BJ (cell line): ENCODE measurements at places on chromosomes 2 and 18.
A peak's percentile ranks its signal among the peaks of the same experiment; 100 is the strongest.

DNA sequence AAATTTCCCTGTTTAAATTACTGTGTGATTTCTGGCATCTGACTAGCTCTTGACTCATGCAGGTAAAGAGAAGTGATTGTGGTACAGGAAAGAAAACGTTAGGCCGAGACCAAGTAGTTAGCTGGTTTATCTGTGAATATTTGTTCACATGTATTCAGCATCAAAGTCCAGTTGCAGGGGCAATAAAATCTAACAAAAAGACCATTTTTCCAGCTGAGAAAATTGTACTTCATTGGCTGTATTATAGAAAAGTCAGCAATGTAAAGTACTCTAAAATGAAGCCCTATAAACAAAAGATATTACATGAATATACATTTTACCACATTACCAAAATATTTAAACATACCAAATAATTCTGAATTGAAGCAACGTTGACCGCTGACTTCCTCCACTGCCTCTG, 88.3 kb downstream of the NBAS start:
- DNase-seq, result no peak

- DNase-seq, result no peak
These were observed 4.5 kb upstream of the RBMS1 start for GRCh38 chr2:160498137-160498536.

- no peak for DNase-seq
These were observed 13.4 kb upstream of the NEMP2 start for GRCh38 chr2:190547886-190548285.

DNA sequence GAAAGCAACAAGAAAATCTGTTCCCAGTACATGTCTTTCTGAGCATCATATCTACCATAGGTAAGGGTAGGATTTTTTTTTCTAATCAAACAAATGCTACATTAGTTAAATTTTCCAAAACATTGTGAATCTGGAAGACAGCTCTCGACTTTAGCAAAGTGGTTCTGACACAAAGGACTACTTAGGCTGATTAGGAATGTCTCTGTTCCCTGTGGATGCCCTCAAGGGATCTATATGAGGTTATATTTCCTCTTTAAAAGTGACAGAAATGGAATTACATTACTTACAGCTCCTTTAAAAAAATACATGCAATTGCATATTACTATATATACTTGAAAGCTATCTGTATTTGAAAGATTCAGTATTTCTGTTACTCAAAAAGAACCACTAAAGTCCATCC, 15.4 kb downstream of the NYAP2 start:
- no peak for DNase-seq

DNA sequence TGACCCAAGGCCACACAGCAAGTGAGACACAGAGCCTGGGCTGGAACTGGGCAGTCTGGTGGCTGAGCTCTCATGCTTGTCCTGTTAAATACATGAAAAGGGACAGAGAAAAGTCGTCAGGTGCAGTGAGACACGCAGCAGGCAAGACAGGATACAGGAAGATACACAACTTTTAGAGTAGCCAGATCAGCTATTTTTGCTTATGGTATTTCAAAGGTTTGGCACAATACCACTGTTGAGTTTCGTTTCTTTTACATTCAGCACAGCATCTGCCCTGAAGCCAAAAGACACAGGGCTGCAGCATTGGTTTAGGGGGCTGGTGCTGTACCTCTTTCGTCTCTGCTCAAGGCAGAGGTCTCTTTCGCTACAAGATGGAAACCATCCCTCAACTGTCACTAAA, 14.0 kb downstream of the FHL2 start:
- no peak for DNase-seq

DNA sequence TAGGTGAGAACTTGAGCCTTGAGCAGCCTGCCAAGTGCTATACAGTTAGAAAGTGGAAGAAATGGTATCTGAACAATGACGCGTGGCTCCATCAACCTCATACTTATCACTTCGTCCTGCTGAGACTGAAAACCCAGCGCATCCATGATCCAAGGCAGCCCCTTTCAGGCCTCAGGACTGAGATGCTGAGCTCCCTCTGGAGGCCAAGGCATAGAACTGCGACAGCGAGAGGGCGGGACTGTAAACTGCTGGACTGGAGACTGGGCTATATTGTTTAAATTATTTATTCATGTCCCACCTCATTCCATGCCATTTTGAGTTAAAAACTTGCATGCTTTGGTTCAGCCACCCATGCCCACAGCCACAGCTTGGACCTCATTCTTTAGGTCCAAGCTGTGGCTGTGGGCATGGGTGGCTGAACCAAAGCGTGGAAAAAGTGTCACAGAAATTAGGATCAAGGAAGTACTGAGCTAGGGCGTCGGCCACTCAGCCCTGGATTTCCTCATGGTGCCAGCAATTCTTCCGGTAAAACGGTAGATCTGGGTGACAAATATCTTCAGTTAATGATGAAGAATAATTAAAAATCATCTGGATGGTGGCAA, 195.5 kb downstream of the L3MBTL4 start:
- DNase-seq, result no peak

GRCh38 chr18:80040515-80040914, 6.3 kb downstream of the RBFA start:
- no peak for DNase-seq

DNA sequence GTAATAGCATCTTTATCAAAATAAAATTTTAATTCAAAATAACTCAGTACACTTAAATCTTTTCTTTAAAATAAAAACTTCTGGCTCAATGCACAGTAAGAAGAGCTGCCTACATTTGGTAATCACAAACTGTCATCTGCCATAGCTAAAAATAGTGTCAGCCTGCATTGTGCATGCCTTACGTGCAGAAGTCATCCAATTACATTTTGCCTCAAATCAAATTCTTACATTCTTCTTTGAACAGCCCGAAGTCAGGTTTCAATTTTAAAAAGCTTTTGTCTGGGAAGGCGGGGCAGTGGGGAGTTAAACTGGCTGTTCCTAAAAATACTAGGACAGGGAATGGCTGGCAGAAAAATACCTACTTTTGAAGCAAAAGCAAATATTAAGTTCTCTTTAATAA, 51.1 kb downstream of the RTN4 start:
- DNase-seq, result peak; percentile 56

GRCh38 chr18:610214-610928, 13.6 kb downstream of the CLUL1 start:
- DNase-seq, result no peak

DNA sequence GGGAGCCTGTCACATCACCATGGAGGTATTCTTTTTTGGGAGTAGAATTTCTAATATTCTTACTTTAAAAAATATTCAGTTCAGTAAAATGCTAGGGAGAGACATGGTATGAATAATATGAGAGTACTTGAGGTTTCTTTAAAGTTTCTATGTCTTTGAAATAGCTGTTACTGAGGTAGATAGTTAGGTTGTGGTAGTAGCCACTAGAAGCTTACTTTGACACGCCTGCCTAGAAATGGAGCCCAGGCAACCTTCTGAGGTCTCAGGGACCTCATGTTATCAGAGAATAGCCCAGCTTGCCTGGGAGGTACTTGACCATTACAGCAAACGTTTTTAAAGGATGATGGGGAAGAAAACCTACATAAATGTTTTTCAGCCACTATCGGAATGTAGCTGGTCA, 131.2 kb downstream of the AGPS start:
- no peak for DNase-seq
